ENCODE measurements at places on chromosomes 12 and 14.

GRCh38 chr14:45673420-45673819 lies 420.4 kb upstream of the MIS18BP1 start:
- DNase-seq = no peak

DNA sequence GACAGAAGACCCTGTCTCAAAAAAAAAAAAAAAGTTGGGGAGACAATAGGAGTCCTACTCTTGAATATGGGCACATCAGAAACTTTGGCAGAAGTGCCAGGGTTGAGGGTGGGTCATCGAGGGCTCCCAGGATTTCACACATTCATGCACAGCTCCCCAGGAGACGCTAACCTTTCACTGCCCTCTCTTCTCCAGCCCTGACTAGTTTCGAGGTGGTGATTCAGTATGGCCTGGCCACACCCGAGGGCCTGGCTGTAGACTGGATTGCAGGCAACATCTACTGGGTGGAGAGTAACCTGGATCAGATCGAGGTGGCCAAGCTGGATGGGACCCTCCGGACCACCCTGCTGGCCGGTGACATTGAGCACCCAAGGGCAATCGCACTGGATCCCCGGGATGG lies 29.4 kb upstream of the LRP1-AS start:
- no peak for DNase-seq

DNA sequence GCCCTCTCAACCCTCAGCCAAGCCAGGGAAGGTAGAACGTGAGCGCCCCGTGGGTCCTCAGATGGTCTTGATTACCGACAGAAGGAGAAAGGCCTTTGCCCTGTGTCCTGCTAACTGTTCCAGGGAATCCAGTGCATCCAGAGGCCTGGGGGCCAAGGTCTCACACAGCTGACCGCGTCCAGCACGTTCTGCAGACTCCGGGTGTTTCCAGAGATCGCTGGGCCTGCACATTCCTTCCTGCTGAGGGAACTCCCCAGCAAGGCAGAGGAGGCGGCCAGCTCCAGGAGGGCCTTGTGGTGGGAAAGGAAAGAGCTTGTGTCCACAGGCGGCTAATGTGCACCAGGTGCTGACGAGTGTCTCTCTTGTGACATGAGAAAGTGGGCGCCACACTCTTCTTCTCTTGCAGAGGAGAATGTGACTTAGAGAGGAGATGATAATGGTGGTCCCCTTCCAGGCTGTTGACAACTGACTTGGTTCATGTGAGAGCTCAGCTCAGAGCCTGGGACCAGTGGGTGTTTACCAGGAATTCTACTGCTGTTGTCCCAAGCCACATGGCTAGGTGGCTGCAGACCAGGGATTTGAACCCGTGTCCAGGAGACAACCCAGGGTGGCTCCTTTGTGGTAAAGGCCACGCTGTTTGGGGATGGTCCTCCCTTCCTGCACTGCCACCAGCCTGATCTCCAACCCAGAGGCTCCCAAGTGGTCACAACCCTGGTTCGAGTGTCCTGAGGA lies 46.8 kb upstream of the DLK1 start:
- peak; percentile 75 for DNase-seq

GRCh38 chr12:2183556-2184541 lies 131.1 kb downstream of the CACNA1C start:
- DNase-seq = peak; percentile 62

- DNase-seq = no peak
These were observed 64.9 kb downstream of the FRMD6 start for GRCh38 chr14:51716610-51717009.

- no peak for DNase-seq
These were observed 26.2 kb downstream of the RTRAF start for GRCh38 chr14:52015411-52016030.

- DNase-seq = no peak
These were observed 15.2 kb downstream of the STON2 start for GRCh38 chr14:81384900-81385299.

GRCh38 chr14:26896447-26896846 lies 298.6 kb upstream of the NOVA1 start:
- peak; percentile 85 for DNase-seq

GRCh38 chr12:132765361-132765760 lies 3.7 kb upstream of the ANKLE2 start:
- no peak for DNase-seq

GRCh38 chr14:35669782-35670181 lies 135.8 kb downstream of the INSM2 start:
- DNase-seq = no peak

DNA sequence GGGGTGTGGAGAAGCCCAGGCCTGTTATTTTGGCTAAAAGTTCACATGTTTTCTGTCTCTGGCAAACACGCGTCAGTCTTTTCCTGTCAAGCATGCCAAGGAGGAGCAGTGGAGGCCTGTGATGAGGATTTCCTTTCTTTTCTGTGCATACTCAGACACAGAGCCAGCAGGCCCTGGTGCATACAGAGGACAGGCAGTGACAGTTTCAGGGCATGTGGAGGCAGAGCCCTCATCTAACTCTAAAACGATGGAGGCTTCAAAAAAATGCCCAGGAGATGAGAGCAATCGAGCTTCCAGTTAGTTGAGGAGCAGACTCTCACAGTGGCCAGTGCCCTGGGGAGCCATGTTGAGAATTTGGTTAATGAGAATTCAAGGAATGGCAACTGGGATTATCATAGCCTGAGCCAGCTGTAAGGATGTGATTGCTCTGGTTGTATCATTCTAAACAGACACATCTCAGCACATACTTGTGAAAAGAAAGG lies 66.5 kb downstream of the TRAFD1 start:
- peak; percentile 47 for DNase-seq

- DNase-seq = no peak
These were observed 645.2 kb downstream of the VRK1 start for GRCh38 chr14:97442363-97442762.

GRCh38 chr12:70559390-70559789 lies 77.8 kb downstream of the PTPRB start:
- no peak for DNase-seq

DNA sequence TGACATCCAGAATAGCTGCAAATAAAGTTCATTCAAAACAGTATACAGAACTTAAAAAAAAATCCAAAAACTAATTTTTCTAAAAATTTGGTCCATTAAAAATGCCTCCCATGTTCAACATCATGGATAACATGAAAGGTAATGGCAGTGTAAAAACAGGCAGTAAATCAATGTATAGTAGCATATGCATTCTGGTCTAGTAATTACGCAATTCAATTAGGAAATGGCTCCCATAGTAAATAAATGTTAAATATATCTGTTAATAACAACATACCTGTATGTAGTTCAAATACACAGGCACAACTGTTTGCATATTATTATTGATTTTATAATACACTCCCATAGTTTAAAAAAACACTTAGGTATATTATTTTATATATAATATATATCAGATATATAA lies 42.5 kb downstream of the SGPP1 start:
- no peak for DNase-seq

DNA sequence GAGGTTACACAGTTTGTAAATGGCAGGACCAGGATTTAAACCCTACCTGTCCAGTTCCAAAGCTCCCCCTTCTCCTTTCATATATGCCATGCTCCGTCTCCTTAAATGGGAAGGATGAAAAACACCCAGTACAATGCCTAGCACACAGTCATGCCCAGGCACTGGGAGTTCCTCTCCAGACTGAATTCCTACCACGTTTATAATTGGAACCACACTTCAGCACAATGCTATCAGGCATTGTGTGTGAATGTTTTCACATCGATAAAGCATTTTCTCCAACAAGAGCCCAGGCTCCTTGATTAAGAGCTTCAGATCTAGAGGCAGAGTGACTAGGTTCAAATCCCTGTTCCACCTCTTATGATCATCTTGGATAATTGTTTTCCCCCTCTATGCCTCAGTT lies 2.7 kb upstream of the NUAK1 start:
- no peak for DNase-seq

DNA sequence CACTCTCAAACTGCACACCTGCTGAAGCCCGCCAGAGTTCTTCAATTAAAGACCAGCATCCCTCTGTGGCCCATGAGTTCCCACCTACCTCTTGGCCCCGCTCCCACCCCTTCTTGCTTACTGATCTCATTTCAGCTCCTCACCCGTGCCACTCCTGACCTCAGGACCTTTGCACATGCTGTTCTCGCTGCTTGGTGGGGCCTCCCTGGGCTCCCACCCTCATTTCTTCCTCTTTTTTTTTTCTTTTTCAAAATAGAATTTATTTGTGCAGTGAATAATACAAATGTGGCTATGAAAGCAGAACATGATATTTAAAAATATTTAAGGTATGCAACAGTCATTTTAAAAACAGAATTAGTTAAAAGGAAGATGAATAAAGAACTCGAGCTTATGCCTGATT lies 8.5 kb upstream of the SERPINA9 start:
- no peak for DNase-seq

- peak; percentile 77 for DNase-seq
These were observed 73.6 kb downstream of the TESC start for GRCh38 chr12:117025481-117026151.

Measured in cardiac fibroblast (primary cell).